Sigmoid colon (tissue), 7 donors: ENCODE measurements at places on chromosomes 3 and 15. TPM values are rescaled to one million over a fixed set of nuclear protein-coding genes. Genes with fewer than 3 reads are reported as not detected.

DNA sequence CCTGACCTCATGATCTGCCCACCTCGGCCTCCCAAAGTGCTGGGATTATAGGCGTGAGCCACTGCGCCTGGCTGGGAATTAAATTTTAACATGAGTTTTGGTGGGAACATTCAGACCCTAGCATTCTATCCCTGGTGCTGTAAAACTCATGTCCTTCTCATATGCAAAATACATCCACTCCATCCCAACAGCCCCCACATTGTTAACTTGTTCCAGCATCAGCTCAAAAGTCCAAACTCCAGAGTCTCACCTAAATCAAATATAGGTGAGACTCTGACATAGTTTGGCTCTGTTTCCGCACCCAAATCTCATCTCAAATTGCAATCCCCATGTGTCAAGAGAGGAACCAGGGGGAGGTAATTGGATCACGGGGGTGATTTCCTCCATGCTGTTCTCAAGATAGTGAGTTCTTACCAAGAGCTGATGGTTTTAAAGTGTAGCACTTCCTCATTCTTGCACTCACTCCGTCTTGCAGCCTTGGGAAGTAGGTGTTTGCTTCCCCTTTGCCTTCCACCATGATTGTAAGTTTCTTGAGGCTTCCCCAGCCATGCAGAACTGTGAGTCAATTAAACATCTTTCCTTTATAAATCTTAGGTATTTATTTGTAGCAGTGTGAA, 96.2 kb upstream of the PLCL2 start:
- no peak for DNase-seq
- H3K27ac ChIP-seq, result no peak overlapping the region
- no peaks in the 10 kb centered on the region for H3K4me1 ChIP-seq
- H3K4me3 ChIP-seq, result no peak overlapping the region

GRCh38 chr3:44501971-44502370, 24.5 kb upstream of the ZNF445 start:
- H3K27me3 ChIP-seq, result no peaks in the 10 kb centered on the region
- H3K27ac ChIP-seq, result no peak overlapping the region
- no peak for DNase-seq
- peaks cover 33% of the 10 kb centered on the region for H3K36me3 ChIP-seq
- H3K4me3 ChIP-seq, result no peak overlapping the region
- no peaks in the 10 kb centered on the region for H3K4me1 ChIP-seq

The CHST2 gene
- 4.1 TPM for total RNA-seq

DNA sequence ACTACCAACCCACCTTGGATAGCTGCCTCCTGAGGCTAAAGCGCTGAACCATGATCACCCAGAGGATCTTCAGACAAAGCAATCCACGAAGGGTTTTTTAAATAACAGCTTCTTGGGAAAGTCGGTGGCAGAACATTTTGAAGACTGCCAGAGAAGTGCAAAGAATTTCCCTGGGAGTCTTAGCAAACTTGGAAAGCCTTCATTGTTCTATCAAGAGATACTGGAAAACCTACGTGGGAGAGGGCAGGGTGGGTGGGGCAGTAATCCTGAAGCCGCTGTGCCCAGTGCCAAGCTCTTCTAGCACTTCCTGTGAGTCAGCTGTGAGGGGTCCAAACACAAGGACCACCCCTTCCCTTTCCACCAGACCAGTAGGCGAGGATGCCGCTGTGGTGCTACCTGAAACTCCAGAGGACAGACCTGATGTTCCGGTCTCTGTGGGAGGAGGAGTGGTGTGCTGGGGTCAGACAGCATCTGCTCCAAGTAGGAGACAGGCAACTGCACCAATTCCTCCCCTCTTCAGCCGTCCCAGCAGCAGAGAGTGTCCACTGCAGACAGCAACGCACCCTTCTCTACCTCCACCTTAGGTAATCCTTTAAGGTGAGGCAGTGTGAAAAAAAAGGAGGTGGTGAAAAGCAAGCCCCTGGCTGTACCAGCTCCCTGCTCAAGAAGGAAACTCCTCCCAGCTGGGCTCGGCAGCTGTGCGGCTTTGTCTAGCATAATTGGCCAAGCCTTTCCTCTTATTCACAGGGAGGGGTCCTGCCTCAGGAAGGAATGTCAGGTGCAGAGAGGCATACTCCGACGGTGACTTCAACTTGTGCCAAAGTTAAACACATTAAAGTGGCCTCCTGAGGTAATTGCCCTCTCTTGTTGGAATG, 99.0 kb downstream of the TMCC1 start:
- no peak overlapping the region for H3K4me3 ChIP-seq
- peak overlapping the region; percentile 39 for H3K27ac ChIP-seq
- H3K4me1 ChIP-seq, result no peaks in the 10 kb centered on the region
- peak; percentile 63 for DNase-seq

- H3K27me3 ChIP-seq, result no peaks in the 10 kb centered on the region
- no peaks in the 10 kb centered on the region for H3K4me1 ChIP-seq
- no peak overlapping the region for H3K27ac ChIP-seq
- H3K4me3 ChIP-seq, result no peak overlapping the region
Measured at GRCh38 chr3:139906418-139906817, 28.6 kb upstream of the CLSTN2 start.
